GM12865 (cell line): ENCODE measurements at places on chromosomes 1 and 21.
A peak's percentile ranks its signal among the peaks of the same experiment; 100 is the strongest.

DNA sequence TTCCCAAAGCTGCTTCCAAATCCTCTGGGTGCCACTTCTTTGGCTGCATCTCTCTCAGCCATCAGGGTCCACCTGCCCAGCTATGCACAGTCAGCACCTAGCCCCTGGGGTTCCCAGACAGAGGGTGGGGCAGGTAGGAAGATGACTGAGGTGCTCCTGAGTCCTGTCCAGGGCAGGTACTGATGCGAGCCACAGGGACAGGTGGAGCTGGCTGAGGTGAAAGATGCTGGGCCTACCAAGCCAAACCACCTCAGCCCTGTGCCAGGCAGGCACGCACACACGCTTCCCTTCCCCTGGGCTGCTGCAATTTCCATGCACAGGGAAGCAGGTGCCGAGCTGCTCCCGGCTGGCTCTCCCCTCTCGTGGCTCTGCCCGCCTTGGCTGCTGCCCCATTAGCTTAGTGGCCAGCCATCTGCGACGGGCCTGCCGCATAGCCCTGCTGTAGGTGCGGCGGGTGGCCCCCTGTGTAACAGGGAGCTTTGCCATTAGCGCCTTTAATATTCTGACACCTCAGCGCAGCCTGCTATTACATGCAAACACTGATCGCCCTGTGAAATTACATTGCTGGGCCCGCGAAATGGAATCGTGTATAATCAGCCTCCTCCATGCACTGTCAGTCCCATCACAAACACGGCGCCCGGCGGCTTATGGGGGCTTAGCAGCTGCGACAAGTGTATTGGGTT is 38.9 kb downstream of the DMAP1 start:
- no peak for DNase-seq

- no peak for DNase-seq
Measured at GRCh38 chr1:67755619-67756018, 70.6 kb downstream of the GADD45A start.

GRCh38 chr21:42616446-42616845 is 37.0 kb upstream of the PDE9A start:
- DNase-seq = no peak

GRCh38 chr1:89689234-89689633 is 56.3 kb downstream of the LRRC8C start:
- no peak for DNase-seq

- DNase-seq = no peak
Measured at GRCh38 chr1:51997974-51998382, 7.5 kb upstream of the RAB3B start.

DNA sequence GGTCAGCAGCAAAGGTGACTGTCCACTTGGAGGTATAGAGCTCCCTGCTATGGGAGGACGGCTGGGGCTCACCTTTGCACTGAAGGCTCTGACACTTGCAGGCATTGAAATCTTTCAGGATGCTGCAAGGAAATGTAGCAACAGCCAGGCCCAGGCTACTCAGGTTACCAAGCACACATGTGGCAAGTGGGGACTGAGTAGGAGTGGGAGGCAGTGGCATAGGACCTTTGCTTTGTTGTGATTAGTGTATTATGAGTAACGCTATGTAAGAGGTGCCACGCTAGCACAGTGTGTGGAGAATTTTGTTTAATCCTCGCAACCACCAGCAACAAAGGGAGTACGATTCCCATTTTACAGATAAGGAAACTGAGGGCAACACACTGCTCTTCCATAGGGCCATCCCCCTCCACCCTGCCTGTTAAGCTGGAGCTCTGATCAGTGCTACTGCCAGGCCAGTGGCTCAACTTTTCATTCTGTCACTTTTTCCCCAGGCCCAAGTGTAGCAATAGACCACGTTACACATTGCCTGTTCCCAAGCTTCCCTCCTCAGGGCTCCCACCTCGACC is 21.2 kb downstream of the TMEM63A start:
- DNase-seq = no peak

DNA sequence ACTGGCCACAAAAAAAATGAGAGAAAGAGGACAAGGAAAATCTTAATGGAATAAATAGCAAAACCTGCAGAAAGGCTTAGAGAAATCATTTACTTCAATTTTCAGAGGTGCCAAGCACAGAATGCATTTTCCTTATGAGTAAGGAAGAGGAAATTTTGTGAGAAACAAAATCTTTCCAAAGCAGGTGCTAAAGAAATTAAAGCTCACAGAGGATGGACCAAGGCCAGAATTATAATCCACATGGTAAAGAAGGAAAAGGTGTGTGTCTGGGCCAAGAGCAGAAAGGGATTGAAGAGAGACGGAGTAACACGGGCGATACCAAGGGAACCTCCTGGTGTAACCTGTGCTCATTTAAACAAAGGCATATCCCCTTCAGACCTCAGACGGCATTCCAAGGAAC is 340.0 kb upstream of the NFIA start:
- DNase-seq = no peak

GRCh38 chr21:25385911-25386474 is 221.3 kb downstream of the MRPL39 start:
- peak; percentile 67 for DNase-seq

DNA sequence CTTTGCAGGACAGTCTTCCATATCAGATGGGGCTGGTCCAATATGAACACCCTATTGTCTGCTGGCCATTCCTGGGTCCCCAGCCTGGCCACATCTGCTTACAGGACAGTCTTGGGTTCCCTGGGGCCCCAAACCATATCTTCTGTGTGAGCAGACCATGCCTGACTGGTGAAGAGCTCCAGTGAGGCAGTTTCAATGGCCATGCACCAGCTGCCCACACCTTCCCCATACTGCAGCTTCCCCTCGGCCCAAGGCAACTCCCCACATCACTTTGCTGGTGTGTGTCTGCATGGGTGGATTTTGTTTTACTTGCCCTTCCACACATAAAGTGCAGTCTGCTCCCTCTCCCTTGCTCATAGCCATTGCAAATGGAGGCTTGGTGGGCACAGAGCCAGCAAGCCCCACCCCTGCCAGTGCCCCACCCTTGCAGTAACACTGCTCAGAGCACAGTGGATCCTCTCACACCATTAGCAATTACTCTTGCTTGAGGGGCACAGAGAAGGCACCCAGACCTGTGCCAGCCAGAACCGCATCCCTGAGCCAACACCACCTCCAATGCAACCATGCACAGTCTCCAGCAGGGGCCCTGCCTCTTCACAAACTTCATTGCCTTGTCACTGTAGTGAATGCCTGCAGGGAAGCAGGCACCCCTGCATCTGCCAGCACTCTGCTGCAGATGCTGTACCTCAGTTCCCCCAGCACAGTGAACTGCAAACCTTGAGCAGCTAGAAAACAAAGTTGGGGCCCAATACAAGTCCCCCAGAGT is 474.5 kb upstream of the BEND5 start:
- no peak for DNase-seq

DNA sequence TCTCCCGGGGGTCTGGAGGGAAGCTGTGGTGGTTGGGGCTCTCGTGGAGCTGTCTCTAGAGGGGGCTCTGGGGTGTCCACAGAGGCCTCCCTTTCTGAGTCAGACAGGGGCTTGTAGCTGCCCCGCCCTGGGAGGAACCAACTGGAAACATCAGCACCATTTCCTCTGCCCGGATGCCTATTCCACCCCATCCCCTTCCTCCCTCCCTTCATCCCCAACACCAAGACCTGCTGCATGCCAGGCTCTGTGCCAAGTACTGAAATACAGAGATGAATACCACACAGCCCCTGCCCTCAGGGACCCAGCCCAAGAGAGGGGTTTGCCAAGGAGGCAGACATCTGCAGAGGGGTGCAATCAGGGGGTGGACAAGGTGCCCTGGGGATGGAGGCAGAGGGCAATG is 125.6 kb upstream of the ADAR start:
- no peak for DNase-seq

- DNase-seq = no peak
Measured at GRCh38 chr21:32348604-32349332, 44.0 kb downstream of the URB1 start.

- no peak for DNase-seq
Measured at GRCh38 chr21:15212206-15212605, 147.4 kb upstream of the NRIP1 start.

DNA sequence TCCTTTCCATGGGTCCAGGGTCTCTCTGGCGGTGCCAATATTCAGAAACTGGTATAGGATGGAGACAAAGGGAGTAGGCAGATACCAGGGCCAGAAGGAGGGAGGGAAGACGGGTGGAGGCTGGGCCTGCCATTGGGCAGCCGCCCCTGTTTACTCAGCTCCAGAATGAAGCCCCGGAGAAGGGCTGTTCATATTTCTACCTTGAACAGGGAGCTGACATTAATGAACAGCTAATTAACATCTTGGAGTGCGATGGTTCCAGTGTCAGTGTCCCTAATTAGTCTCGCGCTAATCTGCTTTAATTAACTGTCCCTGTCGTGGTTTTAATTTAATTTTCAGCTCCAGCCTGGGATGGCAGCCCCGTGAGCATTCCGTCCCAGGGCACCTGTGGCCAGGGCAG is 113.8 kb downstream of the EPHB2 start:
- no peak for DNase-seq

GRCh38 chr1:87334351-87335174 is 5.9 kb downstream of the LMO4 start:
- peak; percentile 52 for DNase-seq

GRCh38 chr1:87530042-87530807 is 201.5 kb downstream of the LMO4 start:
- DNase-seq = no peak

DNA sequence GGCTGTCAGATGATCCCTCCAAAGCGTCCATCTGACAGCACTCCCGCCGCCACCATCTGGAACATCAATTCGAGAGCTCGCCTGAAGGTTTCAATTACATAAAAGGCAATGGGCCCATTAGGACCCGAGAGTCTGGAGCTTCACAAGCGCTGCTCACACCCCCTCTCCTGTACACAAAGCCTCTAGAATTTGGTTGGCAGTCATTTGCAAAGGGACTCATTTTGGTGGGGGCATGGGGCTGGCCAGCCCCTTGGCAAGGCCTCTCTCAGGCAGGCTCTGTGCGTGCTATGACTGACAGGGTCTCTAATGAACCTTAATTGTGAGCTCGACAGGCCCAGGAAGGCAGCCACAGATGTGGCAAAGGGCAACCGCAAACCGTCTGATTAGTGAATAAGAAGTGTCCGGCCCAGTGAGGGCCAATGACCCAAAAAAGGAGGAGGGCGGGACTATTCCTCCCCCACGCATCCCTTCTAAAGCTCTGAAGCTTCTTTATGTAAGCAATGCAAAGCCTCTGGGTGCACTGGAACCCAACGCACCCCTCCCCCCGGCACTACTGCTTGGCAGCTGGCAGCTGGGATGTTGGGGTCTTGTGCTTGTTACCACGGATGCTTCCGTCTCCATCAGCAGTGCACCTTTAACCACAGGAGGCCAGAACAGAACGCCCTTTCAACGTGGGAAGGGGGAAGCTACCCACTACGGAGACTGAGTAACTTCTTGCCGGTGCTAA is 79.4 kb downstream of the CAPZB start:
- no peak for DNase-seq

DNA sequence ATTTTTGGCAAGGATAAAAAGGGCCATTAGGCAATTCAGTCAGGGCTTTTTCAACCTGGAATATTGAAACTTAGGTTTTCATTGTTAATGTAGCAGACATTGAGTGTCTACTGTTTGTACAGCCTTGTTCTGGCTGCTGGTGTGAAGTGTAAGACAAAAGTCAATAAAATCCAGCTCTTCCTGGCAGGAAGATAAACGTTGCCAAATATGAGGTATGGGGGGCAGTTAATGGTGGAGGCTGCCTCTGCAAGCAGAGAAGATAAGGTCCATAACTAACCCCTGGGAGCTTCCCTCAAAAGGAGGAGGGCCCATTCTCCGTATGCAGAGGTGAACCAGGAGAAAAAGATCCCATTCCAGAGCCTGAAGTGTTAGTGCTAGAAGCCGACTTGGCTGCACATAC is 19.5 kb upstream of the SHE start:
- DNase-seq = no peak

- DNase-seq = no peak
Measured at GRCh38 chr1:179930867-179931266, 23.7 kb upstream of the CEP350 start.

DNA sequence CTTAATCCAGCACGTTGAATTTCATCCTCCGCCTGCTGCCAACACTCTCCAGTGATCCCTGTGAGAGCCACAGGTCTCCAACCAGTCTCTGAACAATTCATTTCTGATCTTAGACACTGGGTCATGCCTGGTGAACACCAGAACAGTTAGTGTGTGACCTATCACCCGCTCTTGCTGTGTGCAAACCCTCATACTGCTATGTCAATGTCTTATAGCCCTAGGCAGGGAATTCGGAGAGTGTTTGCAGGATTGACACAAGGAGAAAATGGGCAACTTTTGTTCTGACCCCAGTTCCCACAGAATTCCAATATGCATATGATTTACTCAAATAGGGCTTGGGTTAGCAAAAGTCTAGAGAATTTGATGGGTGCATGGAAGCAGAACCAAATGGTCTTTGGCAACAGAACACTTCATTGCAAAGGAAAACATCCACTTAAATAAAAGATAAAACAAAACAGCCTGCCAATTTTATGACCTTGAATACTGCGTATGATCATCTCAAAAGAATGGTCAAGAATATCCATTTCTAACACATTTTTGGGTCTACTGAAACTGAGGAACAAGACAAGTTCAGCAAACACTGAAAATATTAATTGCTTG is 23.0 kb upstream of the GUCA2B start:
- DNase-seq = no peak

- DNase-seq = no peak
Measured at GRCh38 chr1:26290122-26290881, 10.4 kb downstream of the SH3BGRL3 start.

DNA sequence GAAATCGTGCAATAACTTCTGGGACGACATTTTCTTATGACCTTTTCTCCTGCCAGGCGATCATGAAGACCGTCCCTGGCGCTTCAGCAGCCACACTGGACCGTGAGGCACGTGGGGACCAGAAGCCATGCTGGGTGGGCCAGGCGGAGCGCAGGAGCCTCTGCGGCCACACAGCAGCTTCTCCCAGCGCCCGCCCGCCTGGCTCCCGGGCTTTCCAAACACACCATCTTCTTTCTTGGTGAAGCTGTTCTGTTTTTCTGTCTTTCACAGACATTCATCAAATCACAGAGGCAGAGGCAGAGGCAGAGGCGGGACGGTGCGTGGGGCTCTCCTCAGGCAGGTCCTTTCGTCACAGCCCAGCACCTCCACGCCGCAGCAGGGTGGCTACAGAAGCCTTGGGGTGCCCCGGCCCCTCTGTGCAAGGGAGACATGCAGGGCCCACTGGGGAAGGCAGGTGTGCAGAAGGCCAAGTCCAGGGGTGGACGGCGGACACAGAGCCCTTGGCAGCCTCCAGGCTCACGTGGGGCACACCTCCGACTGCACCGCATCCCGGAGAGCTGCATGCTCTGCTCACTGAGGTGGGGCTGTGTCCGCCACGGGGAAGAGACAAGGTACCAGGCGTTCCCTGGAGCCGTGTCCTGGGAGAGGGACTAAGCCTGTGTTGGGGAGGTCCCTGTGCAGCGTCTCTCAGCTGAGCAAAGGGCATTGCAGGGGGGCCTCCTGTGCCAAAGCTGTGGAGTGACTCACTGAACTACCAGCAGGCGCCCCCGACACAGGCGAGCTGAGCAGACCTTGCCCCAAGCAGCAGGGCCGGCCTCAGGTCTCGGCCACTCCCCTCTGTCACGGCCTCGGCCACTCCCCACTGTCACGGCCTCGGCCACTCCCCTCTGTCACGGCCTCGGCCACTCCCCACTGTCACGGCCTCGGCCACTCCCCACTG is 2.6 kb upstream of the TMEM240 start:
- DNase-seq = no peak
